ENCODE measurements at places on chromosomes 16 and 17.
A peak's percentile ranks its signal among the peaks of the same experiment; 100 is the strongest.

DNA sequence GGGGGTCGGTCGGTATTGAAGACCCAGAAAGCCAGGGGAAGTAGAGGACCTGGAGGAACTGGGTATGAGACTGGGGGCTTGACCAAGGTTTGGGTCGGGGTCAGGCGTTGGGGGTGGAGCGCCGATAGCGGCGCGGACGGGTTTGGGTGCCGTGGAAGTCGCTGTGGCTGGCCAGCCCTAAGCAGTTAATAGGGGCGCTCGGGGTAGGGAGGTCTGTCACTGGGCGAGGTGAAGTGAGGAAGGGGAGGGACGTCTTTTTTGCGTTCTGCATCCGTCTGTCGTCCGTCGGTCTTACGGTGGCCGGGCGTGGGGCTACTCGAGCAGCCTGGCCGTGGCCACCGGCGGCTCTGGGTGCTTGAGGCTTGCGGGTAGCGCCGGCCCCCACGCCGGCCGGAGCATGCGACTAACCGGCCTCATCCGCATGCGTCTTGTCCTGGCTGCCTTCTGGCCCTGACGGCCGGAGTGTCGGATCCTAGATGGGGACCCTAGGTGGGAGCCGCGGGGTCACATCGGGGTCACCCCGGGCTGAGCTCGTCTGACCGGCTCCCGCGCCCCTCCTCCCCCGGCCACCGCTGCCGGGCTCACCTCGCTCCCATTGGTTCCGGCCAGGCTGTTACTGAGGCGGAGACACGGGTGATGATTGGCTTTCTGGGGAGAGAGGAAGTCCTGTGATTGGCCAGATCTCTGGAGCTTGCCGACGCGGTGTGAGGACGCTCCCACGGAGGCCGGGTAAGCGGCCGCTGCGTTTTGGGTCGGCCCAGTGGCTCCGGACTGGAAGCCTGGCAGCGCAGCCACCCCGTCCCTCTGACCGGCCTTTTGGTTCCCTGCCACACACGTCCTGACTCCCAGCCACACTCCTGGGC, 10.3 kb upstream of the TMEM88 start:
- peak; percentile 94 for DNase-seq

GRCh38 chr16:74625500-74626350, 18.8 kb upstream of the GLG1 start:
- no peak for DNase-seq

- DNase-seq = peak; percentile 3
Observed at GRCh38 chr16:69930117-69930776, 20.9 kb upstream of the CLEC18A start.

DNA sequence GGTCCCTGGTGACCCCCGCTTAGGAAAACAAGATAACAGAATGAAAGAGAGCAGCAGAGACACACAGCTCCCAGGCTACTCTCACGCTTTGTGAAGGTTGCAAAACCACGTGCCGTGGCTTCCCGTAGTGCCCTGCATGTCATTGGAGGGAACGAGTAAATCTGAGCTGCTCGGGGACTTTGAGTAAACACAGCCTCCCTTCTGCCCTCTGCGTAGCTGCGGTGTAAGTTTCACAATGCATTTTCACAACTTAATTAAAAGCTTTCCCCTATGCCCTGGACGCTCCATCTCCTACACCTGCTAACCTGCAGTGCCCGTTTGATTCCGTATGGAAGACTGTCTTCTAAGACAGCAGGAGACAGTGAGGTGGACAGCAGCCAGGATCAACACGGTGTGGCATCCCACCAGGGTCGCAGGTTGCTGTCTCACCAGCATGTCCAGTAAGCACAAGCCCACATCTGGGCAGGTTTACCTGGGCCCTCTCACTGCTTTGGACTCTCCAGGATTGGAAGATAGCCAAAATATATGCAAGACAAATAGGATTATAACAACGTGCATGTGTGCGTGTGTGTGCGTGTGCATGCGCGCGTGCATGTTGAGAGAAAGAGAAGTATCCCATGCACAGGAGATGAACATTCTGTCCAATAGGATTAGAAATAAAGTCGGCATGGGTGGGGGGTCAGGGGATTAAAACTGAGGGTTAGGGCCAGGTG, 116.4 kb upstream of the RCVRN start:
- DNase-seq = peak; percentile 64

GRCh38 chr17:39737760-39738567, at the start of gene GRB7:
Gene GRB7 (plus strand): TSS chr17:39737938. CDS start chr17:39742302, 4,364 bp downstream.
- no peak for DNase-seq

DNA sequence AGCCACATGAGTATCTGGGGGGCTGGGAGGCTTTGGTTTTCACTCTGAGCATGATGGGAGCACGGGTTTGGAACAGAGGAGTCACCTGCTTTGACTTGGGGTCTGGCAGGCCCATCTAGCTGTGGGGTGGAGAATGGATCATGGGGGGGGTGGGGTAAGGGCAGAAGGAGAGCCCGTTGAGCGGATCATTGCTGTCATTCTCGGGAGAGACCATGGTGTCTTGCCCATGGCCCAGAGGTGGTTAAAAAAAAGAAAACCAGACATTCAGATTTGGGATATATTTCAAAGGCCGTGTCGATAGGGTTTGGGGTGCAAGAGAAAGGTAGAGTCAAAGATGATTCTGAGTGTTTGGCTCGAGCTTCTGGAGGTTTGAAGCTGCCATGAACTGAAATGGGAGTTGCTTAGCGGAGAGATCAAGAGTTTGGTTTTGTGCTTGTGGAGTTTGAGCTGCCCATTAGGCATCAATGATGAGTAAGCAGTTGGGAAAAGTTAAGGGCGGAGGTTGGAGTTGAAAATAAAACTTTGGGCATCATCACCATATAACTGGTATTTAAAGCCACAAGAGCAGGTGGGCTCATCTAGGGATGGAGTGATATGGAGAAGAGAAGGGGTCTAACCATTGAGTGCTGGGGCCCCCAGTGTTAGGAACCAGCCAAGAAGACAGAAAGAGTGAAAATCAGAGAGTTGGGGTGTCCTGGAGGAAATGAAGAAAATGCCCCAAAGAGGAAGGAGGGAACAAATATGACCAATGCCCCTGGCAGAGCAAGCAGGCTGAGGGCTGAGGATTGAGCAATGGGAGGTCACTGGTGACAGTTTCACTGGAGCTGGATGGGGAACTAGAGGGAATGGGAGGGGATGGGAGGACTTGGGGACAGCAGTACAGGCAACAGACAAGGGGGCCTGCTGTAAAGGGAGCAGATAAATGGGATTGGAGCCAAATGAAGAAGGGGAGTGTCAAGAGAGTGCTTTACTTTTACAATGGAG, 1.9 kb downstream of the NOD2 start:
- DNase-seq = peak; percentile 88

DNA sequence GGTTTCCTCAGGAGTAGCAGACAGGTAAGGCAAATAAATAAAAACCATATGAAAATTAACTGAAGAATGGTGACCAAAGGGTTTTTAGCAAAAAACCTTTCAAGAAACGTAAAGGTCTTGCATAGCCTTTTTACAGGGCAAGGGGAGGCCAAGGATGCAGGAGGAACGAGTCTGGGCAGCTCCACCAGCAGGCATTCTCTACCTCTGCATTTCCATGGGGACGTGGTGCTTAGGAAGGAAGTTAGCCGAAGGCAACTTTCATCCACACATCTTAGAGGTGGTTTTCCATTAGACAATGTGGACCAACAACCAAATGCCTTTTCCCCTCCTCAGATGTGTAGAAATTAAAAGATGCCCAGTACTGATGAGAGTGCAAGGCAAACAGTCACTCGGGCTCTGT, 20.7 kb downstream of the TOM1L2 start:
- no peak for DNase-seq

DNA sequence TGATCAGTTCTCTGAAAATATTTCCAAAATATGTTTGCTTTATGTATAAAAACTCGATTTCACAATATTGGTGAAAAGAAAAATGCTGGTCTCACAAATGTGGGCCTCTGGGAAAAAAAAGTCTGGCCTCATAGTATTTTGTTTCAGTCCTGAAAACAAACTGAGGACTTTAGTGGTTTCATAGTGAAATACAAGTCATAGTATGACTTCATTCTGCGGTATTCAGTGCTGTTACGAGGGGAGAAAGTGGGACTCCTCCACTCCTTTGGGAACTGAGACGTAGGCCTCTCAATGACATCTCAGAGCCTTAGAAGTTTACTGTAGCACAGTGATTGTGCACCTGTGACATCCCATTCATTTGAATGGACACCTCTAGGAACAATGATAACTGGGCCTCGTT, 56.0 kb downstream of the CYB561 start:
- DNase-seq = no peak

DNA sequence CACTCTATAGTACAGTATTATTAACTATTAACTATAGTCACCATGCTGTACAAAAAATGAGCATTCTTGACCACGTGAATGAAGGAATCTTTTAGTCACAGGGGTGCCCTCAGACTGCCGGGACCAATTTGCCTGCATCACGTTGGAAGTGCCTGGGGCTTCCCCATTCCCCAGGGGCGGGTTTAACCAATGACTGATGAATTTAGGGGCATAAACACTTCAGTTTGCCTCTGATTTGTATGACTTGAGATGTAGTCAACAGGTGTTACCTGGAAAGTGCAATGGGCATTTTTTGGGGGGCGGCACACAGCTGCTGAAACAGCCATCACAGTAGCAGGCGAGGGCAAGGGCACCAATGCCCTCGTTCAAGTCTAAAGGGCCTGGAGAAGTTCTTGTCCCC, 8.7 kb upstream of the PYY start:
- DNase-seq = no peak

DNA sequence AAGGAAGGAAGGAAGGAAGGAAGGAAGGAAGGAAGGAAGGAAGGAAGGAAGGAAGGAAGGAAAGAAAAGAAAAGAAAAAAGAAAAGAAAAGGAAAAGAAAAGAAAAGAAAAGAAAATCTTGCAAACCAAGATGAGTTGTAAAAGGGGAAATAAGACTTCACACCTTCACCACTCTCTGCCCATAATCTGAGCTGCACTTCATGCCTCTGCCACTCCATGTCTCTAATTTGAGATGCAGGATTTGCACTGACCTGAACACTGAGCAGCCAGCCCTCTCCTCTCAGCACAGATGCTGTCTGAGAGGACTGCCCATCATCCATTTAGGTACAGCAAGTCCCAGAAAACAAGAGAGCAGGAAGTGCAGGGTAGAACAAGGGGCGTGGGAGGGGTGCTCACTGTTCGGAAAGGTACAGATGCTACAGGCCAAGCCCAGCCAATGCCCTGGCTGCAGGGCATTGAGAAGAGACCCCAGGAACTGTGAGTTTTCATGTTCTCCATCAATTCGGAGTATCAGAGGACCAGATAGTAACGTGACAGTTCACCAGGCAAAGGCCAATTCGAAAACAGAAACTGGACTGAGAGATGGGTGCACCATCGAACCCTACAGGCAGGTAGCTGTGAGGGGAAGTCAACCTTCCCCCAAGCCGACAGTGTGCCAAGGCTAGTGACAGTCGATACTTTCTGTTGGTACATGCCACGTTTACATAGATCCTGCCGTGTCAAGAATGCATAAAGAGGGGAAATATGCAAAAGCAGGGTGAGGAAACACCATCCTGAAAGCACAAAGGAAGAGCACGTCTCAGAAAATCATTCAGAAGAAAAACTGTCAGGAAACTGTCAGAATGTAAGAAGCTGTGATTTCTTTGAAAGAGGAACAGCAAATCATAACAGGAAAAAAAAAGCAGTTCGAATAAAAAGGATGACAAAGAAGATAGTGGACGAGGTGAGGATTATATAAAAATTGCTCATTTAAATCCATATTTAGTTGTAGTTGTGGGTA, 142.0 kb upstream of the RCVRN start:
- DNase-seq = no peak

GRCh38 chr16:82660075-82660645, 33.4 kb downstream of the CDH13 start:
- DNase-seq = no peak

Data from inflammatory macrophage treated with lipopolysaccharide for 1 hour (primary cell).